ENCODE measurements at places on chromosomes 6 and 20.

GRCh38 chr20:2745936-2746635, 53.5 kb downstream of the EBF4 start:
- DNase-seq, result no peak

DNA sequence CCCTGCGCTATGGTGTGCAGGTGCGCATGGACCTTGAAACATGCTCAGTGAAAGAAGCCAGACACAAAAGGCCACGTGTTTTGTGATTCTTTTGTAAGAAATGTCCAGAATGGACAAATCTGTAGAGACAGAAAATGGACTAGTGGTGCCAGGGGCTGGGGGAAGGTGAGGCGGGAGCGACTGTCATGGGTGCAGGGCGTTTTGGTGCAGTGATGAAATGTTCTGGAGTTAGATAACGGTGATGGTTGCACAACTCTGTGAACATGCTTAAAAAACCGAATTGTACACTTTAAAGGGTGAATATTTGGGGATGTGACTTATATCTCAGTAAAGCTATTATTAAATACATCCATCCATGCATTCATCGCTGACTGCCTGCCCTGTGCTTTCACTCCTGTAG, 31.7 kb upstream of the NTSR1 start:
- DNase-seq, result no peak

GRCh38 chr6:31660381-31661261, at the start of gene C6orf47:
Gene C6orf47, minus strand, starts transcription at chr6:31660778. Its CDS starts 831 bp downstream, at chr6:31659947.
- peak; percentile 49 for DNase-seq

GRCh38 chr6:75815756-75816155, 66.7 kb downstream of the MYO6 start:
- no peak for DNase-seq

GRCh38 chr6:106444777-106445507, 84.4 kb downstream of the CRYBG1 start:
- peak; percentile 34 for DNase-seq

DNA sequence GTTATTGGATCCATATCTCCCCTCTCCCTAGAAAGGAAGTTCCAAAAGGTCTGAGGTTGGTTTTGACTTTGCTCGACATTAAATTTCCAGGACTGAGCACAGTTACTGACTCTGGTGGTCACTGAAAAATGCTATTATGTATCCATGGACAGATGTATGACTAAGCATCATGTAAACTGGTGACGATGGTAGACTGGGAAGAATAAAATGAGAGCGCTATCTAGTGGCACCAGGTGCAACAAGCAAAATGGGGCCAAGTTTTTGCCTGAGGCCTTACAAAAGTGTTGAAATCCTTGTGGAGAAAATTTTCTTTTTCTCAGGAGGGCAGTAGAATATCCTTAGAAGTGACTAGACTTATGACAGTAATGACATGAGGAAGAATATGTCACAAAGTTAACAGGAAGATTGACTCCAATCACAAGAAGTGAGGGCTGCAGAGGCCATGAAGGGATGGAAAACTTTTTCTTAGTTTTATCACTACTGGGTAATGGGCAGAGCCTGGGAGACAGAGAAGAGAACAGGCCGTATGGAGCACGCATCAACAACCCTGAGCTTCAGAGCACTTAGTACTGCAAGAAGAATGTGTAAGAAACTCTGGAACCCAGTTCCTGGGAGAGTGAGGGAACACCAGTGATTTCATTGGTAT, 88.9 kb upstream of the ELOVL5 start:
- peak; percentile 34 for DNase-seq

GRCh38 chr6:84263557-84263956, 36.1 kb upstream of the CEP162 start:
- DNase-seq, result no peak

GRCh38 chr6:149901444-149902140, 3.7 kb upstream of the RAET1E start:
- DNase-seq, result no peak

GRCh38 chr6:119195848-119196247, 117.4 kb upstream of the FAM184A start:
- peak; percentile 54 for DNase-seq

DNA sequence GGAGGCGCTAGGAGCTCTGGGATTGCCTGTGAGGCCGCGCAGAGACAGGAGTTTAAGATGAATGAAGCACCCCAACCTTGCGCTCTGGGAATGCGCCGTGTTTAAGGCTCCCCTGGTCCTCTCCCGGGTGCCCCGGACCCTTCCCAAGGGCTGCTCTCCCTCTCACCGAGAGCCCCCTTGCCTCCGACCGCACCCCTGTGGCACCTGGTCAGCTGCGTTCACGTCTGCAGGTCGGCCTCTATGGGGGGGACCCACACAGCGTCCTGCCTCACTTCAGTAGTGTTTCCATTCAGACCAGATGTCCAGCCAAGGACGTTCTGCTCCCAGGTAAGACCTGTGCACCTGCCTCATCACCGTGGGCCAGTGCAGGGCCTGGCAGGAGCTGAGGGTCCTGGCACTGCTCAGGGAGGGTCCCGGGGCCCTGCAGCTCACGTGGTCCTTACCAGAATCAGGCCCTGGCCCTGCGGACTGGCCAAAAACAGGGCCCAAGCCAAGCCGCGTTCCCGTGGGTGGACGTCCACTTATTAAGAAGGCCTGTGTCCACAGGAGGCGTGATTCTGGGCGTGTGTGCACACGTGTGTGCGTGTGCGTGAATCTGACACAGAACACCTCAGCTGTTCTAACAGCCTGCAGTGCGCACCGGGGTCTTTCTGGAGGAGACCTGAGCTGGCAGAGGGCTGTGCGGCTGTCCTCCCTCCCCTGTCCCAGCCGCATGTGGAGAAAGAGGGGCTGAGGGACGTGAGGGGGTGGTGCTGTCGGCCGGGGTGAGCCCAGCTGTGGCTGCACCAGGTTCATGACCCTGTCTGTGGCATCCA, 79.9 kb upstream of the BHLHE23 start:
- DNase-seq, result no peak

GRCh38 chr6:137749696-137750211, 117.3 kb upstream of the TNFAIP3 start:
- no peak for DNase-seq

- DNase-seq, result no peak
Observed at GRCh38 chr6:46949632-46950280, 28.0 kb upstream of the ADGRF5 start.

GRCh38 chr6:144585217-144585814, 300.2 kb downstream of the UTRN start:
- no peak for DNase-seq

DNA sequence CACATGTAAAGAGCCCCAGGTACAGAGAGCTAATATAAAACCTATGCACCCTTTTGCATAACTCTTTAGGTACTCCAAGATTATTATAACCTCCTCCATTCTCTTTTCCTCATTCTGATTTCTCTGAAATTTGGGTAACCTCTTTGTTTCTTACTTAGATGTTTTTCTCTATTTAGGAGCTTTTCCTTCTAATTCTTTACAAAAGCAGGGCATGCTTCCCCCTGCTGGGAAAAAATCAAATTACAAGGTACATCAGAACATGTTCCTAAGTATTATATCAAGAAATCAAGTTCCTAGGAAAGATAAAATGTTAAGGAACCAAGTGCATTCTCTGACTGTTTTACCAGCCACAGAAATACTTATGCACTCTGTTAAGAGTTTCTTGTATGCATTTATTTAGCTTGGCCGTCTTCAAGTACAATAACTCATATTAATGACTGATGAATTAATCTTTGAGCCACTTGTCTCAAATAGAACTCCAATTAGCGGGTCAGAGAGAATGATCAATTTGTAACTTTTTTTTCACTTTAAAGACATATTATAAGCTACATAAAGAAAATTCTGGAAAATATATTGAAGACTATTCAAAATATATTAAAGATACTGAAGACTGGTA, 2.1 kb downstream of the KHDRBS2 start:
- no peak for DNase-seq

DNA sequence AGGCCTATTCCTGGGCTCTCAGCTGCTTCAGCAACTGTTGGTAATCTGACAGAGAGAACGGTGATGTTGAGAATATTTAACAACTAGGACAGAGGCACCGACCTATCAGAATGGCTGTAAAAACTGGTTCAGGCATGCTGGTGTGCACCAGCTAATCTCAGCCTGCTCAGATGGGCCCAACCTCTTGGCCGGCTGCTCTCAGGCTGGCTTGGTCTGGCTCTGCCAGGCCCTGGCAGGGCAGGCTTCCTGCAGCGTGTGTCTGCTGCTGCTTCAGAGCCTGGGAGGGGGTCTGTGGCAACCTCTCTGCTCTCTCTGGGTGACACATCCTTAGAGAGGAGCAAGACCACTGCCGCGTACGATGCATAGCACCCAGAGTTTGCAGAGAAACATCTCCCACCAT, 4.8 kb downstream of the SLC2A12 start:
- no peak for DNase-seq

- DNase-seq, result no peak
Observed at GRCh38 chr6:157865249-157865648, 42.2 kb downstream of the SNX9 start.

DNA sequence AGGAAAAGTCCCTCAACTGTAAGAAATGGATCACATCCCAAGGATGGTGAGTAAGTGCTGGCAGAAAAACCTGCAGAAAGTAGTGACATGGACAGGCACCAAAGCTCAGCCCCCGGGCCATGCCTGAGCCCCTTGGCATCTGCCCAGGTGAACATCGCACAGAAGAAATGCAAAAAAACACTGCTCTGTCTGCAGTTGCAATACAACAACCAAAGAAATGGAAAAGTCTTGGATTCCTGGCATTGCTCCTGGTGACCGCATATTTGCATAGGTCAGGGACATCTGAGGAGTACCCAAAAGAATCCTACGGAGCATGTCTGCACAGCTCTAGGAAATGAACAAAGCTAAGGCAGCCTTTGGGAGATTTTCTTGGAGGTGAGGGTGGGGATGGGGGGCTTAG, 63.1 kb upstream of the PTPRT start:
- no peak for DNase-seq

GRCh38 chr20:13034115-13034514, 25.3 kb downstream of the SPTLC3 start:
- DNase-seq, result no peak

DNA sequence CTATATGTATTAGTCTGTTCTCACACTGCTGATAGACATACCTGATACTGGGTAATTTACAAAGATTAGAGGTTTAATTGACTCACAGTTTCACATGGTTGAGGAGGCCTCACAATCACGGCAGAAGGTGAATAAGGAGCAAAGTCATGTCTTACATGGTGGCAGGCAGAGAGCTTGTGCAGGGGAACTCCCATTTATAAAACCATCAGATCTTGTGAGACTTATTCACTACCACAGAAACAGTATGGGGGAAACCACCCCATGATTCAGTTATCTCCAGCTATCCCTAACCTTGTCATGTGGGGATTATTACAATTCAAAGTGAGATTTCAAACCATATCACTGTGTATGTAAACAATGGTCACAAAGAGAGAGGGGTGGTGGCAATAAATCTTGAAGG, 6.6 kb downstream of the CST8 start:
- DNase-seq, result no peak

DNA sequence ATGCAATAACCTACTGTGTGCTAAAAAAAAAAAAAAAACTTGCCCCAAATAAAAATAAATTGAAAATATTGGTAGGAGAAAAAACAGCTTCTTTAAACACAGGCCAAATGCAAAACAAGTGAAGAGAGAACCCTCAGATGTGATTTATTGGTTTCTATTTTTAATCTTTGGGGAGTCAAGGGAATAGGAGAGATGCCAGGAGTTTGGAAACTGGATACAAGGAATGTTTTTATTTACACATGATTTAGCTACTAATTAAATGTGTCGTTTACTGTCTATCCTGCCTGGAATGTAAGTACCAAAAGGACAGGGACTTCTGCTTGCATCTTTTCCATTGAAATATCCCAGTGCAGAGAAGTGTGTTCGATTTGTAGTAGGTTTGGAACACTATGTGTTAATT, 810.7 kb downstream of the MAFB start:
- no peak for DNase-seq

- DNase-seq, result no peak
Observed at GRCh38 chr6:100775667-100776066, 105.5 kb downstream of the ASCC3 start.

DNA sequence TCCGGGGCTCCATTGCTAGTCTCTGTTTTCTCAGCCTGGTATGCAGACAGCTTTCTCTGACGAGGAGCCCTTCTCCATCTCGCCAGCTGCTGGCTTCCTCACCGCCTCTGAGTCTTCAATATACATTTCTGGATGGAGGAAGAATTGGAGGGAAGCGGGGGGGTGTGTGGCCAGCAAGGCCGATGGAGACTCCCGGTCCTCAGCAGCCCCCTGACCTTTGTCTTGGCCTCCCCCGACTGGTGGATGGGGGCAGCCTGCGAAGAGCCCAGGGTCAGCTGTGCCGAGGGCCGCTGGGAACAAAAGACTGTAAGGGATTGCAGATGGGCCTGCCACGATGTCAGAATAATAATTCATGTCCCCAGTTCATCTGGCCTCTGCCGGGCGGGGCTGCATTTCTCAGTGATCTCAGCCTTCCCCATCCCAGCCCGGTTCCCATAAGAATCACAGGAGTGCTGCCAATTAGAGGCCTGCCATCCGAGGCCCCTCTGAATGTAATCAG, 54.3 kb upstream of the STX16 start:
- no peak for DNase-seq

DNA sequence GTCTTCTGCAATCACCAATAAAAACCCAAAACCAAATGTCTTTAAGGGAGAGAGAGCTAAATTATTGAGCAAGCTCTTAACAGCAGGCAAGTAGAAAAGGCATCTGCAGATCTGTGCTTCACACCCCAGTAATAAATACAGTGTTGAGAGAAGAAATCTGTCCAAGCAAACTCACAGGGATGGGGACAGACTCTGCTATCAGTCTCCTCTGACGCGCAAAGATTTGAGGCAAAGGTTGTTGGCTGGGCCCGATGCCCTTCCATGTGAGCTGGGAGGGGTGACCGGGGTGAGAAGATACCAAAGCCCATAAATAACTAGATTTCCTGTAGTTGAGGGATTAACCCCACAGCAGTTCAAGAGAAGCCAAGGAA, 315.2 kb upstream of the SOX4 start:
- DNase-seq, result no peak

- DNase-seq, result no peak
Observed at GRCh38 chr6:44439270-44440045, 52.0 kb downstream of the CDC5L start.

DNA sequence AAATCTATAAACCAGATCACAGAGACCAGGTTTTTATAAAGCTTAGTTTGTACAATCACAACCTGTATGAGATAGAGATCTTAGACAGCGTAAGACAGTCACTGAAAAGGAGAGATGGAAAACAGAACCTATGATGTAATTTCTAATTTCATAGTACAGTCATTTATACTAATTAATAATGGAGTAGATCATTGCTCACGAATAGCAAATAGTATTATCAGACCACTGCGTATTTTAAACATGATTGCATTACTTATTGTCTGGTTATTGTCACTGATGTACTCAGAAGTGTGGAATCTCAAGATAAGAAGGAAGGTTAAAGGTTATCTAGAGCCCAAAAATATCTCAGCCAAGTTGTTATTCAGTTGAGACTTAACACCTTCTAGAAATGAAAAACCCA, 115.6 kb downstream of the KHDC1L start:
- no peak for DNase-seq

All from AG09319 (cell line).